ENCODE measurements at places on chromosomes 12 and 14.

- DNase-seq, result no peak
These were observed 146.8 kb upstream of the LRIG3 start for GRCh38 chr12:59067083-59067482.

- DNase-seq, result no peak
These were observed 1.4 kb upstream of the TMEM132C start for GRCh38 chr12:128265566-128265965.

DNA sequence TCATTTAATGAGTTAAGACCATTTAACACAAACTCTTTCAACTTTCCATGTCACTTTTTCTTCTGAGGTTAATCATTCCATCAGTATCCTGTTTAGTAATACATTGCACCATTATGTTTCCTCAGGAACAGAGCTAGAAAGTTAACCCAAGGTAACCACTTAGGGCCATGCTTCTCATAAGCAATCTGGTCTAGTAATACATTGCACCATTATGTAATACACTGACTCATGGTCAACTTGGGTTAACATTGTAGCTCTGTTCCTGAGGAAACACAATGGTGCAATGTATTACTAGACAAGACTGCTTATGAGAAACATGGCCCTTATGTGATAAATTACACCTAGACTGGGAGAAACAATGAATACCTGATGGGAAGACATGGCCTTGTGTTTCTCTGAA lies 21.7 kb downstream of the ERH start:
- DNase-seq, result no peak

- no peak for DNase-seq
These were observed 233.3 kb upstream of the FOXN3 start for GRCh38 chr14:89650077-89650978.

GRCh38 chr14:104682107-104682593 lies 7.3 kb upstream of the INF2 start:
- no peak for DNase-seq

- no peak for DNase-seq
These were observed 43.6 kb downstream of the ZCRB1 start for GRCh38 chr12:42282294-42282693.

- DNase-seq, result no peak
These were observed 891 bp downstream of the RPS6KL1 start for GRCh38 chr14:74921987-74922751.
